ENCODE measurements at places on chromosomes 7 and 10.
A peak's percentile ranks its signal among the peaks of the same experiment; 100 is the strongest.

GRCh38 chr10:106338486-106338885 lies 826.0 kb downstream of the SORCS1 start:
- no peak for DNase-seq

DNA sequence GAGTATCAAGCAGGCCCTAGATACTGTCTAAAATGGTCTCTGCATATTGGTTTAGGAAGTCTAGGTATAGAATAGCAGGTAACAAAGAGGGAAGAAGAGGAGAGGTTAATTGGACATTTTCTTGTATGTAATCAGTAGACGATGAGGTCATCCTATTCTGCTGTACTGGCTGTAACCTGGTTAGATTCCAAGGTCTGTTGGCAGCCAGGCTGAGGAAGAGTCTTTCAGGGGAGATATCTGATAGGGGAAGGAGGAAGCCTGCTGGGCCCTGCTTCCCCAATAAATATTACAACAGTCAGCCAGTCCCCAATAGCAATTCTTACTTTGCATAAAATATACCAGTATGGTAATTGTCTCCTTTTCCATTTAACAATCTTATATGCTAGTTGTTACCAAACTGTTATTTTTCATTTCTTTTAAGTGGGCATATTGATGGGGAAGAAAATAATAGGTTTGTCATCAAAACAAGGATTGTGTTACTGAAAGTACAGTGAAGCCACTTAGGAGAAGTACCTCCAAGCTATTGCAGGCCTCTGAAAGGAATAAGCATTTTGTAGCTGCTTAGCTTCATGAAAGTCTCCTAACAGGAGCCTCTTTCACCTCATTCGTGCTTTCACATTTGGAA lies 186.4 kb downstream of the LRRC4 start:
- peak; percentile 62 for DNase-seq

- DNase-seq = no peak
Observed at GRCh38 chr7:154960063-154960790, 42.7 kb downstream of the PAXIP1 start.

DNA sequence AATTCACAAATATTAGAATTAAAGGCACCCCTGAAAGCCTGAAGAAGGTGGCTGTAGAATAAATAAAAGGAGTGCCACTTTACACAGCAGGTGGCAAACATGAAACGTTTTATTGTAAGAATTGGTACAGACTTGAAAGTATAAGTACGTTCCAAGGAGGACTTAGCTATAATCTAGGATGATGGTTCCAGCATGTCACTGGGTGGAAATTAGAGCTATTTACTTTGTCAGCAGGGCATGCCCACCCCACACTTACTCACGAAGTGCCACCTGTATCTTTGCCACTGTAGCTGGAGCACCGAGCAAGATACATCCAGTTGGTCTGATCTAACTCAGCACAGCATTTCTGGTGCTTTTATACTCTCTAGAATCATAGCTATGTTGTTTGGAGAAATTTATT lies 97.8 kb downstream of the GRM8 start:
- DNase-seq = no peak

DNA sequence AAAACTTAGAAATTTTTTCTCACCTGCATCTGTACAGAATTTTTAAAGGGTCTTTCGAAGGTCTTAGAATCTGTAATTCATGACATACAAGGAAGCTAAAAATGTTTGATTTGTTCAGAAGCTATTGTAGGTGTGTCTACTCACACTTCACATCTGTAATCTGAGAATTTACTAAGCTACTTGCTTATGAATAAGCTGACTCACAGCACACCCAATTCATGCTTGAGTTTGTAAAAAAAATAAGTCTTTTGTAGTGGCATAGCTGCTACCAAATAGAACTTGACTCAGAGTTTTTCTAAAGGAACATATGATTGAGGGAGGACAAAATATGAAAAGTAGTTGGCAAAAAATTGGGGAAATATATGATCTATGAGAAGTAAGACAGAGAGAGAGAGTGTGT lies 12.7 kb upstream of the AGR2 start:
- DNase-seq = peak; percentile 56

GRCh38 chr10:28130267-28130666 lies 131.4 kb upstream of the ODAD2 start:
- no peak for DNase-seq

GRCh38 chr10:44389150-44389549 lies 4.3 kb upstream of the CXCL12 start:
- no peak for DNase-seq

- DNase-seq = no peak
Observed at GRCh38 chr10:129459762-129460539, 7.1 kb upstream of the MGMT start.

GRCh38 chr10:3273966-3274365 lies 101.4 kb upstream of the PITRM1 start:
- DNase-seq = no peak

DNA sequence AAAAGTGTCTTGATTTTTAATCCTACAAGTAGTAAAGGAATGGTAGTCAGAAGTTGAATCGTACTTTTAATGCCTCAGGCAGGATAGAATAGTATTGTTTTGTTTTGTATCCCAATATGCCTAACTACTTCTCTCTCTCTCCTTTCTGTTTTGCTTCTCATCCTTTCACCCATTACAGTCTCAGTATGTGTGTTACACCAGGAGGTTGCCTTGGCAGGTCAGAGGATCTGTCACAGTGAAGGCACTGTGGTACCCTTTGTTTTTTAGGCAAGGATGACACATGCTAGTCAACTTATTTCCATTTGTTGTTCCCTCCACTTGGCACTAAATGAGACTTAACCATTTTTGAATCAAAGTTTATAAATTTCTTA lies 94.4 kb downstream of the MAPK8 start:
- DNase-seq = no peak

DNA sequence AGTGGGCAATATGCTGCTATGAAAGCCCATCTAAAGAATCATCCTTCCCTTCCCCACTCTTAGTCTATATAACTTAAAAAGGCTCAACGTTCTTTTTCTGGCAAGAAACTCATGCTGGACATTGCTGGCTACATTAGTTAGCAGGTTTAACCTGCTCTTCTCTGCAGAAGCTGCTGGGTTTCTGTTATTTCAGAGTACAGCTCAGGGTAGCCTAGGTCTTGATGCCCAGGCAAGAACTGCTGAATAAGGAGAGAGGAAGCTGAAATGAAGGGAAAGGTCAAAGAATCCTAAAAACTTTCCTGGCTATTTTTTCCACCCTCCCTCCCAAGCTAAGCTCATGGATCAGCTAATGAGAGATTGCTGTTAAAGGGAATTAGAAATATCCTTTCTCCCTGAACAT lies 79.4 kb downstream of the ANKIB1 start:
- no peak for DNase-seq

GRCh38 chr7:23617482-23617881 lies 20.3 kb downstream of the CCDC126 start:
- no peak for DNase-seq

DNA sequence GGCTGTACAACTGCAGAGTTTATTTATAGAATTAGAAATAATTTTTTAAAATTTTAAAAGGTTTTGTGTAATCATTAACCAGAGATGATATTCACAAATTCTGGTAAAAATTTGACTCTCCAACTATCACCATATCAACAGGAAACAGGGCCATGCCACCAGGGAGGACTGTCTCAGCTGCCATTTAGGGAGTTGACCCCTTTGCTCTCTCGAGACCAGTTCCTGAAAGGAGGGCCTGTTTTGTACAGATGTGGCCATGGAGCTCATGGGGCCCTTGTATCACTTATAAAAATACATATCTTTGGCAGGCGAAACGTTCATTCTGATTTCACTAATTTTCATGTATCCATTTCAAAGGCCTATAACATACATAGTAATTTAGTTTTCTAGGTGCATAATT lies 20.3 kb downstream of the H2AZ2 start:
- no peak for DNase-seq

GRCh38 chr10:35398355-35398754 lies 62.0 kb downstream of the CCNY start:
- DNase-seq = no peak

DNA sequence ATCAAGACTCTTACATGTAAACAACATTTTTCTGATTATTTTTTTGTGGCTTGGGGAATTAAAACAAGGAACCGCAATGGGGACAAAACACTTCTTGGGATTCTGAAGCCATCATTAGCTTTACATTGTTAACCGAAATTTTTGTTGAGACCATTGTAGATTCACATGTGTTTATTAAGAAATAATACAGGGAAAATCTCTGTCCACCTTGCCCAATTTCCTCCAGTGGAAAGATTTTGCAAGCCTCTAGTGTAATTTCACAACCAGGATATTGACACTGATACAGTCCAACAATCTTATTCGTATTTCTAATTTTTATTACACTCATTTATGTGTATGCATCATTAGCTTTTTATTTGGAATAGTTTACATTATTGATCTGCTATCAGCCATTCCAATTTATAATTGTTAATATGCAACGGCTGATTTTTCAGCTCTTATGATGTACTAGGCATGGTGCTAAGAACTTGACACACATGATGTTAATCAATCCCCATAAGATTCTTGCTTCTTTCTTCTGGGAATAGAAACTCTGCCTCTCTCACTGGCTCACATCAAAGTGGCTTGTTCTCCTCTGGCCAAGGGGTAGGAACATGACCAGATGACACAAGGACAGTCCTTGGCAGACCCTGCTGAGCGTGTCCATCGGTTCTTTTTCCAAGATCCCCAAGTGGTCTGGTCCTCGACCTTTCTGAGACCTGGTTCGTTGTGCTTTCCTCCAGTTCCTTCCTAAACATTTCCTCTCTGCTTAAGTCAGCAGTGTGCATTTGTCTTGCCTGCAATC lies 137.6 kb downstream of the ADAM12 start:
- no peak for DNase-seq

DNA sequence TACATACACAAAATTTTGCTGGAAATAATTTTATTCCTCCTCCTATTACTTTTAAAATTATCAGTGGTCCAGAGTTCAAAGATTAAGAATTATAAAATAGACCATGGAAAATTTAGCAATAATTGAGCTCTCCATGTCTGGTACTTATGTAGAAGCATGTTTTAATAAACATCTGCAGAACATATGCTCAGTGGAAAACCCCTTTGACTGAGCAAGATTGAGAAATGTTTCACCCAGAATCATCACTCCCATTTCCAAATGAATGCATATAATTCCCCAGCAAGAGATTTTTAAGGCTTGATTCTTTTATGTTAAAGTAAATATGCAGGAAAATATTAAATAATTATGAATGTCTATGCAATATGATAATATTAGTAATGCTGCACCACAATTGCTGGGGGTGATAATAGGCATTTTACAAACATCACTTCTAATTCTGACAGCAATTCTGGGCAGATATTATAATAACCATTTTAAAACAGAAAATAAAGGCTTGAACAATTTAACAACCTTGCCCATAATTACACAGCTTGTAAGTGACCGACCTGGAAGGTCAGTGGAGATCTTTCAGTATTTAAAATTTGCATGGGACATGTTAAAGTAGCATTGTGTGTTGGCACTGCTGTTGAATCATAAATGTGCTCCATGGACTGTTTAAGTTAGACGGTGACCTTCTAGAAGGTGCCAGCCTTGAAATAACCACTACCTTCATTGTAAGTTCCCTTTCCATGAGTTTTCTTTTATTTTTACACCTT lies 45.6 kb upstream of the TES start:
- DNase-seq = no peak

- no peak for DNase-seq
Observed at GRCh38 chr10:12337453-12338372, 11.6 kb upstream of the CAMK1D start.

- DNase-seq = no peak
Observed at GRCh38 chr7:134820778-134821177, 41.3 kb downstream of the CALD1 start.

- DNase-seq = no peak
Observed at GRCh38 chr7:113086431-113086888, at the start of gene GPR85. GPR85 (minus strand) TSS chr7:113086827; CDS start chr7:113084721, 2,106 bp downstream.

GRCh38 chr10:58980826-58981415 lies 195.5 kb upstream of the PHYHIPL start:
- DNase-seq = no peak

GRCh38 chr10:91745090-91745831 lies 53.0 kb upstream of the TNKS2 start:
- peak; percentile 41 for DNase-seq

DNA sequence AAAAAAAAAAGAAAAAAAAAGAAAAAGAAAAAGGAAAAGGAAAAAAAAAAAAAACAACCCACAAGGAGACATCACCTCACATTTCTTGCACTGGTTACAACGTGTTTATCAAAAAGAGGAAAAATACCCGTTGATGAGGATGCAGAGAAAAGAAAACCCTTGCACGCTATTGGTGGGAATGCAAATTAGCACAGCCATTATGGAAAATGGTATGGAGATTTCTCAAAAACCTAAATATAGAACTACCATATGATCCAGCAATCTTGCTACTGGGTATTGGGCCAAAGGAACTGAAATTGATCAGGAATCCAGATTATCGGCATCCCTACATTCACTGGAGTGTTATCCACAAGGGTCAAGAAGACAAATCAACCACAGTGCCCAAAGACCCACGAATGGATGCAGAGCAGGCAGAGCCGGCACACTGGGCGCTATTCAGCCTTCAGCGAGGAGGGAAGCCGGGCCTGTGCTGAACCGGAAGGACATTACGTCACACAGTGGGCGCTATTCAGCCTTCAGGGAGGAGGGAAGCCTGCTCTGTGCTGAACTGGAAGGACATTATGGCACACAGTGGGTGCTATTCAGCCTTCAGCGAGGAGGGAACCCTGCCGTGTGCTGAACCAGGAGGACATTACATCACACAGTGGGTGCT lies 258.7 kb downstream of the ZMYND11 start:
- DNase-seq = no peak

GRCh38 chr10:27030060-27030459 lies 70.2 kb downstream of the ANKRD26 start:
- no peak for DNase-seq

DNA sequence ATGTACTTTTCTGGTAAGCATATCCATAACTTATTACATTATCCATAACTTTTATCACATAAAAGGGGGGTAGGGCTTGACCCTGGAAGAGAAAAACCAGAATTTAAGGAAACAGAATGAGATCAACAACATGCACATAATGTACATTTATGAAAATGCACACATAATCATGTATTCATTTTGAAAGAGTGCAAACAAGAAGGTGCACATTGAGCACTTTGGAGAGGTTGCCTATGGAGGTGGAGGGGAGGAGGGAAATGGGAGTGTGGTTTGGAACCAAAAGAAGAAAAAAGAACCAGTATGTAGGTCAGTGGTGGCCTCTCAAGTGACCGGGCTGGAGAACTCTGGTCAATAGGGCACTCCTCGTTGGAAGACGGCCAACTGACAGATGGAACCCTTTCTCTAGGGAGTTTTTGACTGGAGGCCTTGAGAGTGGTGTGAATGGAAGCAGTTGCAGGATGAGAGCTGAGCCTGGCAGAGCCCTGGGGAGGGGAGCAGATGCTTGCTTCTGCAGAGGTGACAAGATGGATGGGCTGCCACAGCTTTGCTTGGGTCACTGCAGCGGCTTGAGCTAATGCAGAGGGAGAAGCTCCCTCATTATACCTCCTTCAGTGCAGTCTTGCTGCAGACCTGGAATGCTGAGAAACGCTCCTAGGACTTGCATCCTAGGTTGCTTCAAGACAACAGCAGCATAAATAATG lies 192.7 kb downstream of the SEC23IP start:
- DNase-seq = no peak

DNA sequence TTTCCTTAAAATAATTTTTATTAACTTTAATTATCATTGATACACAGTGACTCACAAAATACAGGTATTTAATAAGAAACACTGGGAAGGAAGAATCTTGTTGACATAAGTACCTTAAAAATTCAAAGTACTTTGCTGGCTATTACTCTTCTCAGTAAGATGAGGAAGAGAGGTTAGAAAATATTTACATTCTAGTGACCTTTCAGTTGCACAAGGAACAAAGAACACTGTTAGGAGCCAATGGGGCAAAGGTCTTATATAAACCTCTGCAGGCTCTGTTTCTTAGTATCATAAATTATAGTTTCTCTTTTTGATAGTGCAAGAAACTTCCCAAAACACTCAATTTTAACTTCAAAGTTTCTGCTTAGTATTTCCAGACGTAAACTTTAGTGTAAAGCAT lies 4.8 kb upstream of the TAX1BP1 start:
- DNase-seq = no peak

Measured in kidney glomerular epithelial cell (primary cell).